ENCODE measurements at places on chromosomes 6 and 20.

DNA sequence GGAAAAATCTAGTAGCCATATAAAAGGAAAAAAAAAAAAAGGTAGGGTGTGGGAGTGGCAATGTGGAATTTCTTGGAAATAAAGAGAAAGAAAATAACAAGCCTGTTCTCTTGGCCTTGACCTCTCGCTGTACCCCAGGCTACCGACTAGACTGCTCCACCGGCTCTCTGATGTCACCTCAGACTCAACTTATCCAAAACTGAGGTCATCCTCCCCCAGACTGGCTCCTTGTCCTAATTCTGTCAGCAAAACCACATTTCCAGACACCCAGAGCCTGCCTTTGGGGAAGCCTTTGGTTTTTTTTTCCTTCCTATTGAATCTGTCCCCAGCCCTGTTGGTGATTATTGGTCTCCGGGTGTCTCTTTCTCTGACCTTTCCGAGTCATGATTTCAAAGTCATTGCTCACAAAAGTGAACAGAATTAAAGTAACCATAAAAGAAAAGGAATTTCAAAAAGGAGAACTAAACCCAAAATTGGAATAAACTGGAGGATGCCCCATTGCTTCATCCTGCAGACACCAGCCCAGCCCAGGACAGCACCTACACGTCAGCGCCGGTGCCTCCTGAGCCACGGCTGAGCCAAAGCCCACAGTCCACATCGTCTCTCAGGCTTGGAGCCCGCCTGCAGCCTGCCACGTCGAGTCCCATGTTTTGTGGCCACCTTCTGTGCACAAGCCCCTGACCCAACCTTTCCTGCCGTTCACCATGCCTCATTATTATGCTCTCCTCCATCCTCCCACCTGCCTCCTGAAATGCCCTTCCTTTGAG is 170.7 kb downstream of the MYLK4 start:
- DNase-seq, result no peak

DNA sequence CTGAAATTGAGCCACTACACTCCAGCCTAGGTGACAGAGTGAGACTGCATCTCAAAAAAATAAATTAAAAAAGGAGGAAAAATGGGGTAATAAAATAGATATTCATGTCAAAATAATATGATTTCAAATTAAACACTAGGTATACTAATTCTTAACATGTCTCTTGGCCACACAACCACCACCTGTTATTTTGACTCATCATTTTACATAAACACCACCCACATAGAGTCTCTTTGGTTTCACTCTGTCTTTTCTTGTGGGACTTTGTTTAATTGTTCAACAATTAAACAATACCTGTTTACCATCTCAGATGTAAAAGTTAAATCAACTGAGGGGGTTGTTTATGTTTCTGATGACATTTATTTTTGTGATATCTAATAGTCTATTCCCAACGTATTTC is 476.8 kb upstream of the ADGRB3 start:
- DNase-seq, result no peak

DNA sequence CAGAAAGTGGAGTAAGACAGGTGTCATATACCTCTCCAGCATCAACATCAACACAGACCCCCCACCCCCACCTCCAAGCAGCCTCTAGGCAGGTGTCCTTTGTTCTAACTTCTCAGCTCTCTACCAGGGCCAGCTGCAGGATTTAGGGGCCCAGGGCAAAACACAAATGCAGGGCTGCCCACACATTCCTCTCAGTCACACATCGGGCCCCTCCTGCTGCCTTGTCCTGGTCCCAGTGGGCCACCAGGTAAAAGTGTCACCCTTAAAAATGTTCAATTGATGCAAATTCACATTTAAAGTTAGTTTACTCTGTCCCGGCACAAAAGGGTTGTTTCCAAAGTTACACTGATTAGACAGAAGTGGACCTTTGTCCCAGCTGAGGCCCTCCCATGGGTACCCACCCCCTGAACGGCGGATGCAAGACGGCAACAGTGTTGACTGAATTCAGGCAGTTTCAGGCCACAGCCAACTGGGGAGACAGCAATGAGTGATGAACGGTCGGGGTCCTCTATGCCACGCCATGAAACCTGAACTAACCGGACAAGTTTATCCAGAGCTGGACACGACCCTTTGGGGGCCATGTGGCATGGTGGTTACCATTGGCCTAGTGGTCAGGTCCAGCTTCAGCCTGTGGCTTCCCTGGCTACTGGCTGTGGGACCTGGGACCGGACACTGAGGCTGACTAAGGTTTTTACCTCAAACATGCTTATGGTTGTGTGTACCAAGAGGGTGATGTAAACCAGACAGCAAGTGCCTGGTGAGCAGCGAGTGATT is 52.2 kb upstream of the UNC93A start:
- DNase-seq, result no peak

- DNase-seq, result no peak
Measured at GRCh38 chr20:23381876-23382275, 19.9 kb downstream of the GZF1 start.

DNA sequence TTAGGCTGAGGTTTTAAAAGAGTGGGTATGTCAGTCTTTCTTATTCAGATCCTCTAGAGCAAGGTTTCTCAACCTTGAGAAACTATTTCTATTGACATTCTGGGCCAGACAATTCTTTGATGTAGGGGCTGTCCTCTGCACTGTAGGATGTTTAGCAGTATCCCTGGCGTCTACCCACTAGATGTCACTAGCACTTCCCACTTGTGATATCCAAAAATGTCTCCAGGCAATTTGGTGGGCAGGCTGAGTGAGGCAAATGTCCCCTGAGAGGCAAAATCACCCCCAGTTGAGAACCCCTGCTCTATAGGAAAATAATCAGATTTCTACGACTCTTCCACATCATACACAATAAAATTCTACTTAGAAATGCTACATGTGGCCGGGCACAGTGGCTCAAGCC is 7.7 kb upstream of the ZKSCAN8 start:
- DNase-seq, result no peak

DNA sequence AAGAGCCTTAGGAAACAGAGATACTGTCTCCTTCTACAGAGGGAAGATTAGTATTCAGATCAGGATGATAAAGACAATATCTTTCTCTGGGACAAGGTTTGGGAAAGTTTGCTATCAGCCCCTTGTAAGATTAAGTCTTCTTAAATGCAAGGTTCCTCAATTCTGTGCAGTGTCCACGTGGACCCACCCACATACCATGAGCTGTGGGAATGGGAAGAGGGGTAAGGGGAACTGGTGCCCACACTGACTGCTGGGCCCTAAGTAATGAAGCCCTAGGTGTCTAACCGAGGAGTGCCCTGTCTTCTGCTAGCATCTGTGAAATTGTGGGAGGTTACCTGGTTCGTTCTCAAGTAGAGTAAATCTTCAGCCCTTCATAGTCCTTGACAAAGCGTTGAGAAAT is 5.8 kb upstream of the SSTR4 start:
- DNase-seq, result no peak

DNA sequence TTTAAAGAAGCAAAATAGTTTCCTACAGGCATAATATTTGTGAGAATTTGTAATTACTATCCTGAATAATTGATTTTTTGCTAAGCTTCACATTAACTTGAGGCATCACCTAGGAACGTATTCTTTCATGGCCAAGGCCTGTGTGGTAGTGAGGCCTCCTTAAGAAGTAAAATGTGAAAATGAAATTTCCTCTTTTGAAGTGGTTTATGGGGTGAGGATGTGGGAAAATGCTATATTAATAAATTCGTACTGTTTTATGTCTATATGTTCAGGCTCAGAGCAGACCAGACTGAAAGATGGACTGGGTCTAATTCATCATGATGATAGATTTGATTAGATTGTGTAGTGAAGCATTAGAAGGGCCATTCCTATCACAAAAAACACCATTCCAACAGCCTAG is 33.1 kb downstream of the MYLIP start:
- DNase-seq, result no peak

GRCh38 chr20:38181207-38181801 is 16.2 kb upstream of the TGM2 start:
- DNase-seq, result no peak

DNA sequence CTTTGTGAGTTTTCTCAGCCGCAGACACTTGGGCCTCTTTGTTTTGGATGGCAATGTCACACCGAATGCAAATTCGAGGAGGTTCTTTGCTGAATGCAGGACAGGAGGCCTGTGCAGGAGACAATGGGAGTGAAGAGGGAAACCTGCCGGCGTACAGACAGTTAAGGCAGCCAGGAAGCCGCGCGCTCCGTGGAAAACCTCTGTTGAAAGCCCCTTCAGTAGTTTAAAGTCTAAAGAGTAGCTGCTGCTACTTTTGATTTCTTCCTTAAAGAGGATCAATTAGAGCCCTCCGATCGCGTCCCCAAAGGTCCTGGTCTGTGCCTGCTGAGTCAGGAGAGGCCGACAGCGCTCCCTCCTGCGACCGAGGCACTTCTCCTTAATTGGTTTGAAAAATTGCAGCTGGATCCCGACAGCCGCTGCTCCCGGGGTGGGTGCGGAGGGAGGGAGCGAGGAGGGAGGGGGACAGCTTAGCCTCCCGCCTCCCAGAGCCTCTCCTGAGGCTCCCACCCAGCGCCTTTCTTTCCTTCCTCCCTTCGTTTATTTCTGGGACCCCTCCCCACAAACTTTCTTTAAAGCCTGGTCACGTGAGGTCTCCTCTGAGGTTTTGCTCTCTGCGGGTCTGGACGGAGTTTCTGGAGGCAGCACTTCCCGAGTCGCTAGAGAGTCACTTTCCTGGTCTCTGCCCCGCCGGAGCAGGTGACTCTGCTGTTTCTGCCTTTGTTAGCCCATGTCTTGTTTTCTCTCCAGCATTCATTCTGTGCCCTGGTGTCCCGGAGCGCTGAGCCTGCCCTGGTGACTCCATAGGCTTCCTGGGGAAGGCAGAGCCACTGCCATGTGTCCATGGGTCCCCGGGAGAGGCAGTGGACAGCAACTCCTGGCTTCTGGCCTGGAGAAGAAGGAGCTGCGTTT is 22.3 kb upstream of the RPP40 start:
- DNase-seq, result no peak

GRCh38 chr6:77403424-77403823 is 59.9 kb downstream of the HTR1B start:
- no peak for DNase-seq

DNA sequence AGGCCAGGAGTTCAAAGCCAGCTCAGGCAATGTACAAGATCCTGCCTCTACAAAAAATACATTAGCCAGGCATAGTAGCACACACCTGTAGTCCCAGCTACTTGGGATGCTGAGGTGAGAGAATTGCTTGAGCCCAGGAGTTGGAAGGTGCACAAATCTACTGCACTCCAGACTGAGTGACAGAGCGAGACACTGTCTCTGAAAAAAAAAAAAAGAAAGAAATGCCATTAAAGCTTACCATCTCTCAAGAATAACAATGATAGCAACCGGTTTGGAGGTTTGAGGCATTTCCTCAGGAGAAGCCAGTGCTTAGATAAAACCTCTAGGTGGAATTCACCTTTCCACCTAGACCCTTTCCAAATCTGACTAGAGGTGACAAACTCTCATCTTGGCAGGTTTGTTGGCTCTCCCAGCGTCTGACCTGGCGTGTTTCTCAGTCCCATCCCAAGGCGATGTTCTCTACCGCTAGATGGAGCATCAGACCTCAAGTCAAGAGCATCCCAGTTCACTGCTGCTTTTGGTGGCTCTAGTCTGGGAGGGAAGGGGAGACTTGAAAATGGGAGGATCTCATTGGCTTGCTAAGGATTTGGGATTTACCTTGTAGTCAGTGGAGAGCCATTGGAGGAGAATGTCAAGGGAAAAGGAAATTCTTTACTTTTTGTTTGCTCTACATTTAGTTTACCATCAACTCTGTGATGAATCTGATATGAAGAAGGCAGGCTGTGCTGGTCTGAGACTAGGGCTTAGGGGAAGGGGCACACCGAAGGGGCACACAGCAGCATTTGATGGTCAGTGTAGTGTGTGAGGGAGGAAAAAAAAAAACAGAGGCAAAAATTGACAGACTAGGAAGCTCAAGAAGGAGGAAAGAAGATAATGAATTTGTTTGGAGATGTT is 67.9 kb downstream of the NCOA7 start:
- no peak for DNase-seq

DNA sequence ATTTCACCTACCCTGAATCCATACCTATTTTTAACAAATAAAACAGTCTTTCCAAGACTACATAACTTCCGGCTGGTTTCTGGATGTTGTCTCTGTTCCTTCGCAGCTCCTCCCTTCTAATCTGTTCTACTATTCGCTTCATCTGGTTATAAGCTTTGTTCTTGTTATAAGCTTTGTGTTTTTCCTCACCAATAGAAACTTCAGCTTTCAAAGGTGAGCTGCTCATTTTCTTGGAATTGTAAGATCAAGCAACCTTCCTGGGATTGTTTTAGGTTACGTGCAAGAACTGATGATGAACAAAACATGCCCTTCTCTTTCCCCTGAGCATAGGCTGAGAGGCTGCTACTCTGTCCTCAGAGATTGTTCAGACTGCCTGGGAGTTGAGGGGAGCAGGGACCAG is 2.1 kb downstream of the GFOD1 start:
- no peak for DNase-seq

DNA sequence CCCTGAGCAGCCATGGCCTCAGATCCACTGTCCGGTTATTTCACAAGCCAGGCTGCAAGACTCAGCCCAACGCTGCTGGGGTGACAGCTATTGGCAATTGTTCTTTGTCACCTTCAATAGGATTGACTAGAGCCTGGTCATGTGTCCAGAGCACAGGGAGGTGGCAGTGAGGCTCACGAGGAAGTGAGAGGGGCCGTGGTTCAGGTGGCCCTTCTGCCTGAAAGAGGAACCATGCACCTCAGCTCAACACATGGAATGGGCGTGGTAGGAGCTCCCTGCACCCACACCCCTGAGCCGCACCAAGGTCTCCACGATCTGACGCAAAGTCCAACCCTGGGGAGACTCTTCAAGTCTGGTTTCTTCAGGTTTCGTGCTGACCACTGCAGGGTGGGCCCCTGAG is 184.8 kb upstream of the CDH4 start:
- DNase-seq, result no peak

DNA sequence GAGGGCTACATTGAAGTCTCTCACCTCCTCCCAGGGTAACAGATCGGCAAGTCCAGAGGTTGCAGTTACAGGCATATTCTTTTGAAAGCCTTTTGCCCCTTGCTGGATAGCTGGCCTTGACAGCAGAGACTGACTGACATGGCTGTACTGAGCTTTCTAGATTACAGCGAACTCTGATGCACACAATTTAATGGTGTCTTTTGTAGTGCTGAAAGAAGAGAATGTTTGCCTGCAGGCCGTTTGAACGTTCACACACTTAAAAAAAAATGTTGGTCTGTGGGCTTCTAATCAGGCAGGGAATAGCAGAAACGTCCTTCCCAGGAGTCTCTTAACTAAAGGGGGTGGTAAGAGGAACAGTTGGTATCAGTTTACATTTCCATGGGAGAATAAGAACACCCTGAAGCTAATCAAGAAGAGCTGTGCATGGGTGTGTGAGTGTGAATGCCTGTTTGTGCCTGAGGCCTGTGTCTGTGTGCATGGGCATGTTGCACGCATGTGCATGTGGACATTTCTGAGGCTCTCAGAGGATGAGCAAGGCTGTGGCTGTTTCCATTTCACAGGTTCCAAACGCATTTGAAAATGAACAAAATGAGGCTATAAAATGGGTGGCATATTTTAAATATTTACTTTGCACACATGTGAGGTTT is 213.9 kb upstream of the SSTR4 start:
- no peak for DNase-seq

GRCh38 chr6:87261534-87261933 is 60.9 kb upstream of the SMIM8 start:
- DNase-seq, result no peak

GRCh38 chr20:46367967-46368901 is 38.2 kb downstream of the ELMO2 start:
- DNase-seq, result no peak
